Suppressor macrophage treated with lipopolysaccharide for 1 hour (primary cell): ENCODE measurements at places on chromosomes 4 and X.

- DNase-seq = peak; percentile 50
These were observed 39.6 kb downstream of the FNIP2 start for GRCh38 chr4:158808399-158808798.

- no peak for DNase-seq
These were observed 23.9 kb downstream of the HTT start for GRCh38 chr4:3098346-3098745.

DNA sequence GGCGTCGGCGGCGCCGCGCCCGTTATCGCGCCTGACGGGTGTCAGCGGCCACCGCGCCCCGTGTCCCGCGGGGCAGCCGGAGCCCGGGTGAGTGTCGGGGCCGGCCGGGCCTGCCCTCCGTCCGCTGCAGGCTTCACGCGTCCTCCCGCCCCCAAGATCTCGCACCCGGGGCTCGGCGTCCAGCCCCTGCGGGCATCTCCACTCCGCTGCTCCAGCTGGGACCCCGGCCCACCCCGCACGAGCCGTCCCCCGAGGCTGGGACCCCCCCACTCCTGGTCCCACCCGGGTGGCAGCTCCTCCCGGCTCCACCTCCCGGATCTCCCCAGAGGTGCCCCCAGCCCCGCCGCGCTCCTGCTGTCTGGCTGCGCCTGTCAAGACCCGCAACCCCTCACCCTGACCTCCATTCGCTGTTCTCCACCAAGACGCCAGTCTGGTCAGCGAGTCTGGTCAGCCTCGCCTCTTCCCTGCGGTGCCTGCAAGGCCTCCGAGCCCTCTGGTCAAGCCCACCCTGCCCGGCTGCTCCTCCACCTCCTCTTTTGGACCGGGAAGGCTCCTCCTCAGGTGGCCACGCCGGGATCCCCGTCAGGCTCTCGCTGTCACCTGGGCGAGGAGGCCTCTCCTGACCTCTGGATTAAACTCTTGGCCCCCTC is 66.0 kb upstream of the NKX1-1 start:
- no peak for DNase-seq

DNA sequence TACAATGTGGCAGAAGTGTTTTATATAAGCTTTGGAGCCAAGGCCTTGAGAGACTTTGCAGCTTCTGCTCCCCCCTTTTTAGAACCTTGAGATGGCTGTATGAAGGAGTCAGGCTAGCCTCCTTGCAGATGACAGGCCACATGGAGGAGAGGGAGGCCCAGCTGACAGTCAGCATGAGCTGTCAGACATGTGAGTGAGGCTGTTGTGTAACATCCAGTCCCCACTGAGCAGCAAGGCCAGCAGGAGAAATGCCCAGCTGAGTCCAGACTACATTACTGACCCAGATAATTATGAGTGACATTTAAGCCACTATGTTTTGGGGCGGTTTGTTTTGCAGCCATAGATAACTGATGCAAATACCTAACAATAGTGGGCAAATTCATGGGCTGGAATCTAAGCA is 515.3 kb upstream of the ARX start:
- no peak for DNase-seq

DNA sequence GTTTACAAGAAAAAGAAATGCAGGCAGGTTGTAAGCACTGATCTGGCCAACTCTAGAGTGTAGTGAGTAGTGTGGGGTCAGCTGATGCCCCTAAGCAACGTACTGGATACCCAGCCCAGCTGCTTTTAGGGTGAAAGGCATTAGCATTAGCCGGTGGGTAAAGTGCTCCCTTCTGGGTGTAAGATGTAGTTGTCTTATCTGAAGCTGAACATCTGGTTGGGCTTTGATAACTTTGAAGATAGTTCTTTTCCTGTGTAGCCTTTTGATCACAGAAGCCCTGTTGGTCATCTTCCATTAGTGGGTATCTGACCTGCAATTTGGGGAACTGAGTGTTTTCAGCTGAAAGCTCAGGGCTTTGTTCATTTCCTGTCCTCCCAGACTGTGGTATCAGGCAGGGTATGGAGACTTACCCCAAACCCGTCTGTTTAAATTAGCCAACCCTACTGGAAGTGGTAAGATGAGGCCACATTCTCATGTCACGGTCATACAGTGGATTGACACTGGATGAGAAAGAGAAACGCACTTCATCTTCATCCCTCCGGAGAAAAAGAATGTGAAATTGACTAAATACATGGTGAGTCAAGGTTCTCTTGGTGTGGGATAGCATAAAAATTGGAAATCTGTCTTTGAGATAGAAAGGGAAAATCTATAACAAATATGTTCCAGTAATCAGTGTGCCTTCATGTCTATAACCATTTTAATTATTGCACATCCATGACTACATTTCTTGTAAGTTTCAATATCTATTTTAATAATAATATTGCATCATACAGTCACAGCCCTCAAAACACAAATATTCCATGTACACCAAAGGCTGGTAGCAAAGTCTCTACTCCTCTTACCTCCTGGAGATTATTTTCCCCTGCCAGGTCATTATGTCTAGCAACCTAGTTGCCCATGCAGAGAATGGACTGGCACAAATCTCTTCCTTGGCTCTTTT is 8.7 kb downstream of the RHOH start:
- peak; percentile 78 for DNase-seq

DNA sequence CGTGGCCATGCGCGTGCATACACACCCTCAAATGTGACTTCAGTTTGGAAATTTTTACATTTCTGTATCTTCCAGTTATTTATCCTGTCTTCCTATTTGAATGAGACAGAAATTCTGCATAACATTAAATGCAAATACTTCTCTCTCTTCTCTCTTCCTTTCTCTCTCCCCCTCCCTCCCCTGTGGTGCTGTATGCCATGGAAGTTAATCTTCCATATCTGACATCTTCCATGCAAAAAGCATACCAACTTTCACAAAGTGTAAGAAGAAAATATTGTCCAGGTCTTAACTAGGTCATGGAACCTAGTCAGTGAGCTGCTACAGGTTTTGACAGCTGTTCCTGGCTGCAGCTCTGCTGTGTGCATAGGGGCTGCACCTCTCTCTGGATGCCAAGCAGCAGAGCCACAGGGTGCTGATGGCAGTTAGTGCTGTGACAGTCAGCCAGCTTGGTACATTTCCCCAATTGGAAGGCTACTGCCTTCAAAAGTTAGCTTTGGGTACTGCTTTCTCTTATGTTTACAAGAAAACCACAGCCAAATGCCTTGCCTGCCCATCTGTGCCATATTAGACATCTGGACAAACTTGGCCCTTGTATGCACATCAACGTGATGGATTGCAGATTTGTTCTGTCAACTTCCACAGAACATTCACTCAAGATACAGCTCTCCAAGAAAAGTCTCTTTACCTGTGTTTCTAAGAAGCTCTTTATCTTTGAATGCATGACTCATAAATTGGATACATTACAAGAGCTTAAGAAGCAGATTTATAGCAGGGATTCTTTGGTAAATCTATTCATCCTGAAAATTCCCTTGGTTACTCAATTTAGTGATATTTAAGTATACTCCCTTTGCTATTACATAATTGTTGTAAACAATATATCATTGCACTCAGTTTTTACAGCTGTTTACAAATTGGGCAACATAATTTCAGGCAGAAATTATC is 623.8 kb downstream of the EPHA5 start:
- no peak for DNase-seq

DNA sequence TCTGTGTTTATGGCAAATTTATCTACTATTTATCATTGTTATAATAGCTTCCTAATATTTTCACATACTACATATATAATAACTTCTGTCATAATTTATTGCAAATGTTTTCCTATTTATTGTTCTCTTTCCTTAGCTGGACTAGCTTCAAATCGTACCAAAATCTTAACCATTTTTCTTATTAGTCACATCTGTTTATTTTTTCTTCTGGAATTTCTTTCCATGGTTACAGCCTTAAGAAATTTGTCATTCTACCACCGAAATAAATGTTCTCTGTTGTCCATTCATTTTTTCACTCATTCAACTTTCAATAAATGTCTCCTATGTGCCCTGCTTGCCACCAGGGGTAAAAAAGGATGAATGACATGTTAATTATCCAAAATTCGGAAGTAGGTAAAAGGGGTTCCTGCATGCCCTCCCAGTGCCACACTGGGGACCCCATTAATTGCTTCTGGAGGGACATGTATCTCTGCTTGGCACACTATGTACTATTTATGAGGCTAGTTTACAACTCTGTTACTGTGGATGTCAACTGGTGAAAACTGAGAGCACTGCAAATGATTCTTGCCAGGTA is 182.1 kb downstream of the SH3KBP1 start:
- no peak for DNase-seq

DNA sequence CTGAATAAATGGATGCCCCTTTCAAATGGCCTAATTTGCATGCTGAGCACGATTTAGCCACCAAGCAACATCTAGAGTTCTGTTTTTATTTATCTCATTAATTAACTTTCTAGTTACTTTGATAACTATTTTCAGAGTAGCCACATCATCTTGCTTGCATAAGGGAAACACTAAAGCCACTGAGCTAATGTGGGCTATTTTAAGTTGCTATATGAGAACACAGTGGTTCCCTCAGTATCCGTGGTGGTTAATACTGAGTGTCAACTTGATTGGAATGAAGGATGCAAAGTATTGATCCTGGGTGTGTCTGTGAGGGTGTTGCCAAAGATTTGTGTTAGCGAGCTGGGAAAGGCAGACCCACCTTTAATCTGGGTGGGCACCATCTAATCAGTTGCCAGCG is 25.4 kb upstream of the HPSE start:
- DNase-seq = no peak

DNA sequence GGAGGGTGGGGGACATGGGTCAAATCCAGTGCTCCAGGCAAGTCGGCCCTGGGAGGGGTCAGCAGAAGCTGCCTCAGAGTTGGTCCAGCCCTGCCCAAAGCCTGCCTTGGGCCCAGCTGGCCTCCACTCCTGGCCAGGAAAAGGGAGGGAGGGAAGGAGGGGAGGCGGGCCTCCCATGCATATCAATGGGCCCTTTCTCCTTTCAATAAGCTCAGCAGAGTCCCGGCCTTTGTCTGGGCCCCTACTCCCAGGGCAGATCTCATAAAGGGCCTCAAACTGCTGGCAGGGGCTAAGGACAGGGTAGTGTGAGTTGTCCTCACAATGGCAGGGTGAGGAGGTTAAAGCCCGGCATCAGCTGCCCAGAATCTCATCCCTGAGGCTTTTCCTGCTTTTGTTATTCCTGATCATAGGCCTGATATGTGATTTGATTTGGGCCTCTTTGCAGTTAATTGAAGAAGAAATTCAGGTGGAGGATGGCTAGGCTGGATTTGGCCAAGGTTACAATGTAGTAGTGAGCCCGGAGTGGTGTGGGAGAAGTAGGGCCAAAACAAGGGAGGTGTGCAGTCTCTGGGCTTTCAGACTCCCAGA is 121.1 kb upstream of the ATP6AP2 start:
- DNase-seq = no peak

DNA sequence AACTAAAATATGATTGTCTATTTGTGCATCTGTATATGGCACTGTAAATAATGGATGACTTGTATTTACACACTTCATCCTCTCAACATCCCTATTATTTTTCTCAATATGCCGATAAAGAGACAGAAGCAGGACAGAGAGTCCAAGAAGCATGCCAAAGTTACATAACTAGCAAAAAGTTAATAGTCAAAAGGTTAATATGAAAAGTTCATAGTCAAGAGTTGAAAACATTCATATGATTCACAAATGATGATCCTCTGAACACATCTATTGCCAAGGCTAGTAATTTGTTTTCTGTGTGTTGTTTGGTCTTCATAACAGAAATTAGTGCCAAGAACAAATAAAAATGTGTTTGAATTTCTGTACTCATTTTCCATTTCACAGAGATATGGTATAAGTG is 231.0 kb downstream of the ADAMTS3 start:
- DNase-seq = no peak

- no peak for DNase-seq
These were observed 14.7 kb downstream of the STAP1 start for GRCh38 chr4:67573193-67573592.

DNA sequence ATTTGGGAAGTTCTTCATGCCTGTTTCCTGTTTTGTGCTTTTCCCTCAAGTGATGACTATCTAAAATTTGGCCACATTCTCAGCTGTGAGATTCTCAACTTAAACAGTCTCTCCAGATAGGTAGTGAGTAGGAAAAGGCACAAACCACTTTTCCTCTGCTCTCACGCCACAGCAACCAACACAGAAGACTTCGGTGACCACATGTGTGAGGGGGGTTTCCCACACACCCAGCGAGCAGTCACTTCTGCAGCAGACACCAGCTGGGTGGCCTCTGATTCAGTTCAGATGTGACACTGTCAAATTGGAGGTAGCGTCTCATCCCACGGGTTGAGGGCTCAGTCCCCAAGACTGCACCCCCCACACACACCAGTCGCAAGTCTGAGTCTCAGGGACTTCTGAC is 25.1 kb upstream of the CLDN34 start:
- peak; percentile 57 for DNase-seq

DNA sequence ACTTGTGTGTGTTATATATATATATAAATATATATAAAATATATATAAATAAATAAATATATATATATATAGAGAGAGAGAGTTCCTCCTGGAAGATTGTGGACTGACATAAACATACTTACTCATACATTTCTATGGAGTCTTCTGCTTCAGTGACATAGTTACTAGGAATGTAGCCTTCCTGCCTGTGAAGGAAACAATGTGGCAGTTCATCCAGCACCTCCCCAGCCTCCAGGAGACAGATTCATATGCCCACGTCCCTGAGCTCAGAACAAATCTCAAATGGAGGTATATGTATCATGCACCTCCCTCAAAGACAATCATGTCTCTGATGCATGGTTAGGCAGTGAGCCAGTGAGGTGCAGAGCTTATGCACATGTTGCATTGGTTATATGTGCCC is 11.4 kb upstream of the TIMM8A start:
- DNase-seq = no peak

GRCh38 chr4:98572697-98573096 is 85.7 kb downstream of the TSPAN5 start:
- DNase-seq = no peak

- DNase-seq = peak; percentile 63
These were observed 127.2 kb downstream of the ARHGEF9 start for GRCh38 chrX:63657821-63658220.

DNA sequence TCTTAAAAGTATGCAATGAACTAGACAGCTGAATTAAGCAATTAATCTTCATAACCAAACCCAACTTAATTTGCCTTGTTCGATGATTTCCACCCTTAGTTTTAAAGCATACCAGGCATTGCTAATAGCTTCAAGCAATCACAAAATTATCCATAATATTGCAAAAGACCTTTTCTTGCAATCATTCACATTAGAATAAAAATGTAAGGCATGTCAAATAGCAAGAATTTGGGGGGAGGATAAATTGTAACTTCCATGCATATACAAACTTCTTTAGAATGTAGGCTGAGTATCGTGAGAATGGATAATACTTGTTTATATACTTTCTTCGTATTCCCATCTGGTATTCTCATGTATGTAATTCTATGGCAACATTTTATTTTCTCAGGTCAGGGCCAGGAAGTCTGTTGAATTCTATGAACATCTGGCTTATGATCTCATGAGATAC is 28.7 kb upstream of the BMP2K start:
- no peak for DNase-seq

DNA sequence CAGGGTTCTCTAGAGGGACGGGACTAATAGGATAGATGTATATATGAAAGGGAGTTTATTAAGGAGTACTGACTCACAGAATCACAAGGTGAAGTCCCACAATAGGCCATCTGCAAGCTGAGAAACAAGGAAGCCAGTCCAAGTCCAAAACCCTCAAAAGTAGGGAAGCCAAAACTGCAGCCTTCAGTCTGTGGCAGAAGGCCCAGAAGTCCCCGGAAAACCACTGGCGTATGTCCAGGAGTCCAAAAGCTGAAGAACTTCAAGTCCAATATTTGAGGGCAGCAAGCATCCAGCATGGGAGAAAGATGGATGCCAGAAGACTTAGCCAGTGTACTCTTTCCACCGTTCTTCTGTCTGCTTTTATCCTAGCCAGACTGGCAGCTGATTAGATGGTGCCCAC is 227.2 kb downstream of the KCTD8 start:
- no peak for DNase-seq

GRCh38 chrX:37509349-37509748 is 62.1 kb upstream of the LANCL3 start:
- no peak for DNase-seq
